Psoas muscle (tissue), 8 donors: ENCODE measurements at places on chromosomes 1 and 21. TPM values are rescaled to one million over a fixed set of nuclear protein-coding genes. Genes with fewer than 3 reads are reported as not detected.

GRCh38 chr1:8365661-8366362, 47.9 kb downstream of the SLC45A1 start:
- DNase-seq = peak; percentile 43

DNA sequence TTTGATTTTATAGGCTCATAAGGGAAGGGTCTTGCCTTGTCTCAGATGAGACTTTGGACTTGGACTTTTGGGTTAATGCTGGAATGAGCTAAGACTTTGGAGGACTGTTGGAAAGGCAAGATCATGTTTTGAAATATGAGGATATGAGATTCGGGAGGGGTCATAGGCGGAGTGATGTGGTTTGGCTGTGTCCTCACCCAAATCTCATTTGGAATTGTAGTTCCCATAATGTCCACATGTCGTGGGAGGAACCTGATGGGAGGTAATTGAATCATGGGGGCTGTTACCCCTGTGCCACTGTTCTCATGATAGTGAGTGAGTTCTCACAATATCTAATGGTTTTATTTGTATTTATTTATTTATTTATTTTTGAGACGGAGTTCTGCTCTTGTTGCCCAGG, 6.9 kb upstream of the CSDE1 start:
- DNase-seq = no peak

DNA sequence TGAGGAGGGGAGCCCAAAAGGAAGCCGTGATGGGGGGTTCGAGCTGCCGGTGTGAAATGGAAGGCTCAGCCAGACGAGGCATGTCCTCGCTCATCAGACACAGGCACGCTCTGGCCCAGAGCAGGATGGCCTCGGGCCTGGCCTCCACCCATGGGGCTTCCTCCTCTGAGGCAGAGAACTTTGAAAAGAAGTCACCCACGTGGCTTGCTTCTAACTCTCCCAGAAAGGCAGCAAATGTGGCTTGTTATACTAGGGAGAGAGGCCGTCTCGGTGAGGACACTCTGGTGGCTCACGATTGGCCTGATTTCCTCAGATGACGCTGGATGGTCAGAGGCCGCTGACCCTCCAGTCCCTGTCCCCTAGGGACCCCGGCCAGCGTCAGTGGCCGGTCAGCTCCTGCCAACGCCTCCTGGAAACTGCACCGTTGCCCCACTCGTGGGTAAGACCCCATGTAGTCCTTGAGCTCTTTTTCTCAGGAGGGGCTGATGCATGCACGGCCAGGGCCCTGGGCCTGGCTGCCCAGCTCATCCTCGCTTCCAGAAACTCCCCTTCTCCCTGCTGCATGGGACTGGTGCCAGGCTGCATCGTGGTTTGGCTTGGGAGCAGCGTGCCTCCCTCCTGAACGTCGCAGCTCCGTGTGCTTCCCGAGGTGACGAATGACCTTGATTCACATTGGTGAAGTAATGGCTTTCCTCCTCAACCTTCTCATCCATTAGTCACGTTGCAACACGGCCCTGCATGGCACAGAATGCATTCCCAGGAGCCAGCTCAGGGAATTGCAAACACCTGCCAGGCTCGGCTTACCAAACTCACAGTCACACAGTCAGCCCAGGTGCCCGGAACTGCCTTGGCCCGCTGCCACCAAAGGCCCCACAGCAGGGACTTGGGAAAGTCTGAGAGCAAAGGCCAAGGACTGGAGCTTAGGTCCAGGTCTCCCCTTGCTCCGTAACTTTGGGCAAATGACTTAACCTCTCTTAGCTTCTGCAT, 58.8 kb downstream of the TOMM20 start:
- peak; percentile 96 for DNase-seq

DNA sequence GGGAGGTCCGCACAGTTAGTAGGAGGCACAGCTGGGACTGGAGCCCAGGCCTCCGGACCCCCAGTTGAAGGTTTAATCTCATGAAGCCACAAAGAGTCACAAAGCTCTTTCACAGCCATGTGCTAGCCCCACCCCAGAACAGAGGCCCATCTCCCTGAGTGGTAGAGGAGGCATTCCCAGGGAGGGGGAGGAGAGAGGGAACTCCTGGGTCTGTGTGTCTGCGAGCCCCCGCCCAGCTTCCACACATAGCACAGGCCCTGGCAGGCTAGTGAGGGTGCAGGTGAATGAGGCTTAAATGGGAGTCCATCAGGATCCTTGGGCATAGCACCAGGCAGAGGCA, 197.8 kb downstream of the MATN1 start:
- no peak for DNase-seq

- DNase-seq = no peak
These were observed 69.7 kb downstream of the NOS1AP start for GRCh38 chr1:162139211-162139610.

DNA sequence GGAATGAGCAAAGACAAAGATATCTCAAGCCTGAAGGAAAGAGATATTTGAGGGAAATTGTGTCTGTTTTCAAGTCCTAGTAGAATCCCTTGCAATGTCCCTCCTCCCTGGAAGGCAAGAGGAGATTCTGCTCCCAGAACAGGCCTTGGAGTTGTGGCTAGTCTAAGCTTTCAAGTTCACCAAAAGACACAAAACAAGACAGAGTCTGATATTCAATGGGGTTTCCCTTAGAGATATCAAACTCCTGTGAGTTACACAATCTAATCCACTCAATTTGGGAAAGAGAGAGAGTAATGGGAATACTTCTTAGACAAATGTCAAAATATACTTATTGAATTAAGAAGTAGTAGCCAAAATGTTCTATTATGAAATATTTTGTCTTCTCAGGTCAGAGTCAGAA, 162.8 kb upstream of the ADAMTS5 start:
- DNase-seq = no peak

Gene ALX3
- total RNA-seq = not detected

Gene SMCP
- not detected for total RNA-seq

Gene CDA
- total RNA-seq = 2.0 TPM

Gene SIPA1L2
- total RNA-seq = 4.3 TPM

Gene DMRTA2
- not detected for total RNA-seq

Gene CHTOP
- 87.7 TPM for total RNA-seq

Gene PM20D1
- 0.16 TPM for total RNA-seq

Gene LHX4
- not detected for total RNA-seq
